Mesendoderm (in vitro differentiated cells): ENCODE measurements at places on chromosomes 7 and 10.

DNA sequence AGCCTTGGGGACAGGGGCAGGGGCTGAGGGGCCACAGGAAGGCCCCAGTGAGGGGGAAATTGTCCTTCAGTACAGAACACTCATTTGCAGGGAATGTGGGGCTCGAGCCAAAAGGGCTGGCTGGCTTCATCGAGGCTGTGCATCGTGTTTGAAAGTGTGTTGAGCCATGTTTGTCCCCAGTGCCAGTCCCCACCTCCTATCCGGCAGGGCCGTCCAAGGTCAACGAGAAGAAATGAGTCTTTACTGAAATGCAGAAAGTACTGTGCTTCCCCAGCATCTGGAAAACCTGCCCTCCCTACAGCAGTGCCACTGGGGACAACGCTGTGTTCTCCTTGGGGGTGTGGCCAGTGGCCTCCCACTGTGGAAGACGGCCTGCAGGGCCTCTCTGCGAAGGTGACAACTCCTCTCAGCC, 214.1 kb downstream of the KLF6 start:
- DNase-seq = no peak

- peak; percentile 79 for DNase-seq
These were observed 52.0 kb upstream of the PRSS1 start for GRCh38 chr7:142697270-142697669.

GRCh38 chr7:143172354-143172753, 10.9 kb upstream of the TAS2R39 start:
- no peak for DNase-seq

GRCh38 chr7:92603089-92603445, 12.9 kb upstream of the FAM133B start:
- no peak for DNase-seq

- DNase-seq = no peak
These were observed 3.1 kb upstream of the IFIT1B start for GRCh38 chr10:89374713-89375141.
